ENCODE measurements at places on chromosomes 7 and 10.

- no peak for DNase-seq
Measured at GRCh38 chr7:32070051-32070405, 179 bp downstream of the PDE1C start.

GRCh38 chr7:74495112-74496086 lies 41.7 kb downstream of the GTF2IRD1 start:
- DNase-seq = peak; percentile 23

- no peak for DNase-seq
Measured at GRCh38 chr7:39534599-39534998, 31.6 kb upstream of the YAE1 start.

- no peak for DNase-seq
Measured at GRCh38 chr7:30166155-30166840, 31.5 kb downstream of the MTURN start.

DNA sequence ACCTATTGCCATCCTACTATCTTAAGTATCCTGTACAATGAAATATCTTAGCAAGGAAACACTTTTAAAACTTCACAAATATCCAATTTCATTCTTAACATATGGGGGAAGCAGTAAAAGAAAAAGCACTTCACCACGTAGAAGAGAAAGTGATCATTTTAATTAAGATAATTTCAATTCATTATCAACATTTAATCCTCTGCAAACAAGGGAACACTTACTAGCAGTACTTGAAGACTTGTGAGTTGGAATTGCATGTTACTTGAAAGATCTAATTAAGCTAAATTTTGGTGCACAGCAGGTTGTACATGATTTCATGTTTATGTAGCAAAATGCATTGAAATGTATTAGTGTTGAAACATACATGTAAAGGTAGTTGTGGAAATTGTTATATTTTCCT lies 20.8 kb upstream of the CCAR1 start:
- DNase-seq = no peak

DNA sequence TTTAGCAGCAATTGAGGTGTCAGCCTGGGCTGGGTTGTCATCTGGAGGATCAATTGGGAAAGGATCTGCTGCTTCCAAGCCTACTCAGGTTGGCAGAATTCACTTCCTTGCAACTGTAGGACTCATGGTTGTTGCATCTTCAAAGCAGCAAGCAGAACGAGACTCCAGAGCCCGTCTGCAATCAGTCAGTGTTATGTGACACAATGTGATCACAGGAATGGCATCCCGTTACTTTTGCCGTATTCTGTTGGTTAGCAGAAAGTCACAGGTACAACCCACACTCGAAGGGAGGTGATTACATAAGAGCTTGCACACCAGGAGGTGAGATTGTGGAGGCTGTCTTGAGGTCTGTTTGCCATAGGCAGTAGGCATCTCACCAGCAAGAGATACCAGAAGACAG lies 15.4 kb upstream of the LYZL1 start:
- no peak for DNase-seq

- DNase-seq = no peak
Measured at GRCh38 chr7:11570922-11571550, 261.0 kb downstream of the THSD7A start.

DNA sequence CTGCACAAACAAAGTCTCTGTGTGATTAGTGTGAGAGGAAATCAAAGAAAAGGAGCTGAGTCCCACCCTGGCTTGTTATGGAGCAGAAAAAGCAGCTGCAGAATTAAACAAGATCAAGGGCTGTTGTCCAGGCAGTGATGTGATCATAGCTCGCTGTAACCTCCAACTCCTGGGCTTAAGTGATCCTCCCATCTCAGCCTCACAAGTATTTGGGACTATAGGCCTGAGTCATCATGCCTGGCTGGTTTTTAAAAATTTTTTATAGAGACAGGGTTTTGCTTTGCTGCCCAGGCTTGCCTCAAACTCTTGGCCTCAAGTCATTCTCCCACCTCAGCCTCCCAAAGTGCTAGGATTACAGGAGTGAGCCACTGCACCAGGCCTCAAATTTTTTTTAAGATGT lies 88.9 kb downstream of the IPMK start:
- DNase-seq = no peak

- no peak for DNase-seq
Measured at GRCh38 chr10:59126991-59127390, 49.5 kb upstream of the PHYHIPL start.

- DNase-seq = no peak
Measured at GRCh38 chr10:21888959-21889358, 114.6 kb downstream of the DNAJC1 start.

Data from SK-N-SH (cell line).